ENCODE measurements at places on chromosomes 3 and 15.

- no peak for DNase-seq
Observed at GRCh38 chr3:39104961-39105686, 2.3 kb downstream of the GORASP1 start.

GRCh38 chr3:115478359-115478758 lies 145.0 kb upstream of the GAP43 start:
- no peak for DNase-seq

- DNase-seq = no peak
Observed at GRCh38 chr3:118530350-118530922, 504.2 kb downstream of the IGSF11 start.

GRCh38 chr15:99735868-99736267 lies 2.6 kb upstream of the LYSMD4 start:
- no peak for DNase-seq

GRCh38 chr3:61682671-61683548 lies 121.5 kb downstream of the PTPRG start:
- peak; percentile 74 for DNase-seq

DNA sequence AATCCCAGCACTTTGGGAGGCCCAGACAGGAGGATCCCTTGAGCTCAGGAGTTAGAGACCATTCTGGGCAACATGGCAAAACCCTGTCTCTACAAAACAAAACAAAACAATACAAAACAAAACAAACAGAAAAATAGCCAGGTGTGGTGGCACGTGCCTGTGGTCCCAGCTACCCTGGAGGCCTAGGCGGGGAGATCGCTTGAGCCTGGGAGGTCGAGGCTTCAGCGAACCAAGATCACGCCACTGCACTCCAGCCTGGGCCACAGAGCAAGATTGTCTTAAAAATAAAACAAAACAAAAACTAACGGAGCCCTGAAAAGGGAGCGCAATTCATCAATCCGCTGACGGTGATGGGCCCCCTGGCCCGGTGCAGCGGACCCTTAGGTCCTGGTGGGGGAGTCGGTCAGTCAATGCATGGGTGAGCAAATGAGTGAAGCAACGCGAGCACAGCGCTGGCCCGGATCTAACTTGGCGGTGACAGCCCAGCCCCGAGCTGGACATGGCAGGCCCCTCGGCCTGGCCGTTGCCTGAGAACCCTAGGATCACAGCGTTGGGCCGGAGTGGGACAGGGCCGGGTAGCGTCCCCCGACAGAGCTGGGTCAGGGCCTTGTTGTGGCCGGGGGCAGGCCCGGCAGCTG lies 52.4 kb upstream of the BLM start:
- DNase-seq = no peak

DNA sequence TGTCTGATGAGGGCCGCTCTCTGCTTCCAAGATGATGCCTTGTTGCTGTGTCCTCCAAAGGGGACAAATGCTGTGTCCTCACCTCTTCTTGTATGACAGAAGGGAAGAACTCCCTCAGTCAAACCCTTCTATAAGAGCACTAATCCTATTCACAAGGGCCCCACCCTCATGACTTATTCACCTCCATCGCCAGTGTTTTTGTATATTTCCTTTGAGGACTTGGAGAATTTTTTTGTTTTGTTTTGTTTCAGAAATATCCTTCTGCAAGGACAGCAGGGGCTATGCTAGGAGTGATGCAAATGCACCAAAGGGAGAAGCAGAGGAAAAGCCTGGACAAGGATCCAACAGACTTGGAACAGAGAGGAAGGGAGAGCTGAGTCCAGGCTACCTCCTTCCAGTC lies 214.4 kb downstream of the TLE3 start:
- no peak for DNase-seq

- no peak for DNase-seq
Observed at GRCh38 chr3:87410110-87410509, 133.7 kb upstream of the POU1F1 start.

- no peak for DNase-seq
Observed at GRCh38 chr15:27324886-27325615, 354.1 kb downstream of the GABRG3 start.

DNA sequence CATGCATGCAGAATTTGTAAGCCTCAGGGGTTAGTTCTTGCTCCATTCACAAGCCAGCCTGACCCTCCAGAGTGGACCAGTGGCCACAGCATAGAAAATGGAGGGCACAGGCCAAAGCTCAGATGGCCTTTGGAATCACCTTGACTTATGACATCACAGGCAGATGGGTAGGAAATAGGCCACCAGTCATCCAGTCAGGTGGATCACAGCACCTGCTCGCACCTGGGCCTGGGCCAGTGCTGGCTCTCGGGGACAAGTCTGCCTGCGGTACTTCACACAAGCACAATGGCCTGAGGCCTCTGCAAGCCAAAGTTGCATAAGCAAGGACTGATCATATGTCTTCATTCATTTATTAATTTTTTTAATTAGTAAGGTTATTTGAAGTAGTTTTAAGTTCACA lies 39.3 kb downstream of the PPCDC start:
- no peak for DNase-seq

- DNase-seq = no peak
Observed at GRCh38 chr3:178099862-178100261, 436.4 kb upstream of the KCNMB2 start.
